ENCODE measurements at places on chromosomes 7 and 10.

- no peak overlapping the region for H3K4me3 ChIP-seq
- H3K27me3 ChIP-seq = no peaks in the 10 kb centered on the region
- no peaks in the 10 kb centered on the region for H3K36me3 ChIP-seq
- no peak for DNase-seq
- peaks cover 19% of the 10 kb centered on the region for H3K4me1 ChIP-seq
Measured at GRCh38 chr10:91597197-91597881, 35.5 kb downstream of the PPP1R3C start.

GRCh38 chr7:30931161-30931928 is 19.7 kb downstream of the AQP1 start:
- H3K27me3 ChIP-seq = no peaks in the 10 kb centered on the region
- no peak overlapping the region for H3K27ac ChIP-seq
- no peaks in the 10 kb centered on the region for H3K4me1 ChIP-seq
- peak; percentile 44 for DNase-seq

- peak overlapping the region; percentile 59 for H3K27ac ChIP-seq
- DNase-seq = no peak
- H3K27me3 ChIP-seq = no peaks in the 10 kb centered on the region
- H3K4me3 ChIP-seq = no peak overlapping the region
Measured at GRCh38 chr10:50604049-50604640, 19.6 kb downstream of the SGMS1 start.

DNA sequence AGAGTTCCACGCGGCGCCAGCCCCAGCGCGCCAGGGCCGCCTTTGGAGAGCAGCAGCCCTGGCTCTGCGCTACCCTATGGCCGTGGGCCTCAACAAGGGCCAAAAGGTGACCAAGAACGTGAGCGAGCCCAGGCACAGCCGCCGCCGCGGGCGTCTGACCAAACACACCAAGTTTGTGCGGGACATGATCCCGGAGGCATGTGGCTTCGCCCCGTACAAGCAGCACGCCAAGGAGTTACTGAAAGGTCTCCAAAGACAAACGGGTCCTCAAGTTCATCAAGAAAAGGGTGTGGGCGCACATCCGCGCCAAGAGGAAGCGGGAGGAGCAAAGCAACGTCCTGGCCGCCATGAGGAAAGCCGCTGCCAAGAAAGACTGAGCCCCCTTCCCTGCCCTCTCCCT is 144.1 kb downstream of the SRPK2 start:
- DNase-seq = no peak
- no peaks in the 10 kb centered on the region for H3K36me3 ChIP-seq
- H3K27me3 ChIP-seq = no peaks in the 10 kb centered on the region
- H3K27ac ChIP-seq = no peak overlapping the region

DNA sequence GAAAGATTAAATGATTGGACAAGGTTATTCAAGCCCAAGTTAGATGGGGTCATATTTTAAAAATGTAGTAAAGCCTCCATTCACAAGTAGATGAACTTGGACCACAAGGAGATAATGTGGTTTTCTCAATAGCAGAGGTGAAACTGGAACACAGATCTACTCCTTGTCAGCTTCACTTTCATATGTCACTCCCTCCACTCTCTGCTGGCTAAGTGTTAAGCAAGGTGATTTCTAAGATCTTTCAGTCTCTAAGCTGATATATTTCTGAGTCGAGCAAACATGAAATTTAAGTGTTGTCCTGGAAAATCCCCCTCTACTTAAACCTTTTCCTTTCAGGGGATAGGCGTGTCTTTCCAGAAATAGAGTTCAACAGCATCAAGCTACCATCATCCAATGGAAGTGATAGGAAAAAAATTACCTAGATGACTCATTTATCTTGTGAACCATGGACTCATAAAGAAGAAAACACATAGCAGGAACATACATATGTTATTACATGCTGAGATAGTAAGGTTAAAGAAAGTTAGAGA is 275.0 kb downstream of the PTEN start:
- no peaks in the 10 kb centered on the region for H3K27me3 ChIP-seq
- no peaks in the 10 kb centered on the region for H3K36me3 ChIP-seq
- H3K27ac ChIP-seq = no peak overlapping the region

DNA sequence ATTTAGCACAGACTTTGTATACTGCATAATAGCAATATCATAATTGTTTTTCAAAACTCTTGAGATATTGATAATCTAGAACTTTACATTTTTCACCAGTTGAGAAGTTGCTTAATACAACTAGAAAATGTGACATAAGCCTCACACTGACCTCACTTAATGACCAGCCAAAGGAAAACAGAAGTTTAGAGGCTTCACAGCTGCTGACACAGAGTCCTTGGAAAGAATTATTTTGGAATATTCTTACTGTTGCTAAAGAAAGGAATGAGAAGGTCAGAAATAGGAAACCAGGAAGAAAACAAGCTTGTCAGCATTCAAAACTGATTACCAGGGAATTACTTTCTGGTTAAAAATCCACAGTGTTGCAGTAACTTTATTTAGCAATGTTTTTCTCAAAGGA is 35.5 kb upstream of the WASL start:
- no peak overlapping the region for H3K27ac ChIP-seq
- no peaks in the 10 kb centered on the region for H3K27me3 ChIP-seq
- DNase-seq = no peak
- peaks cover 14% of the 10 kb centered on the region for H3K4me1 ChIP-seq
- H3K36me3 ChIP-seq = no peaks in the 10 kb centered on the region
- H3K4me3 ChIP-seq = no peak overlapping the region

DNA sequence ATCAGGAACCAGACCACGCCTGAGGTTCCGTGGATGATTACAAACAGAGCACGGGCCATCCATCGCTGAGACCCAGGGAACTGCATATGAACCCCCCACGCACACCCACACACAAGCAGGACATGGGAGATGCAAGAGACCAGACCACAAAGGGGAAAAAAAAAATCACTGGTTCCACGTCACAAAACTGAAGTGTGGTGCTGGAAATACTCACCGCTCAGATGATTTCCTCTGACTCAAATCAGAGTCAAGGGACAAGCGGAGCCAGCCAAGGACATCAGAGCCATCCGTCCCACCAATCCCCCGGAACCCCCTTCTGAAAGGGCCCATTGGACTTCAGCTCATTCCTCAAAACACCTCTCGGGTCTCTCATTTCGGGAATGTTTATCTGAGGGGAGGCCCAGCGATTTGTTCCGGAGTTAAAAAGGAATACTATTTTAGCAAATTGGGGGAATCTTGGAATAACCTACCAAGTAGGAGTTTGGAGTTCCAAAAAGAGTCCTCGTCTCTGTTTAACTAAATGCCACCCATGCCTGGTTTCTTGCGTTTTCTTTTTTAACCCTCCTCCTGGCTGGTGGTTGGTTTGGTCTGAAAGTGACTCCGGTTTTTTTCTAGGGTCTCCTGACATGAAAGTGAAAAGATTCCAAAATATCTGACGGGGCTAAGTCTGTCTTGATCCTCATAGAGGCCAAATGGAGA is 15.0 kb downstream of the SNX8 start:
- H3K36me3 ChIP-seq = no peaks in the 10 kb centered on the region
- H3K27me3 ChIP-seq = no peaks in the 10 kb centered on the region
- peaks cover 2% of the 10 kb centered on the region for H3K4me1 ChIP-seq
- H3K4me3 ChIP-seq = no peak overlapping the region
- peak; percentile 60 for DNase-seq

GRCh38 chr10:71234970-71235685 is 22.8 kb downstream of the UNC5B start:
- peak; percentile 72 for DNase-seq
- H3K27me3 ChIP-seq = no peaks in the 10 kb centered on the region
- H3K36me3 ChIP-seq = no peaks in the 10 kb centered on the region

DNA sequence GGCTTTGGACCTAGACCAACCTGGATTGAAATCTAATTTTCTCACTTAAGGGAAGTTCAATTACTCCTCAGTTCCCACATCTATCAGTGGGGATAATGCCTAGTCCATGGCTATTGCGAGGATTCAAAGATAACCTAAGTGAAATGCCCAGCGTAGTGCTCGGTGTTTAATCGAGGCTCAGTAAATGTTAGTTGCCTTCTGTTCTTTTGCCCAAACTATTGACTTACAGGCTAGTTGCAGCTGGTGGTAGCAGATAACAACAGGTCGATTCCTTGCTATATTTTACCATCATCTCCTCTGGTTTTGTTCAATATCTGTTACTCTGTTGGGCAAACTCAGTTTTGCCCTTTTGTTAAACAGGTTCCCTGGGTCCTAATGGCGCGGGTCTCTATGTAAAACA is 22.8 kb downstream of the DNAH11 start:
- H3K36me3 ChIP-seq = no peaks in the 10 kb centered on the region
- no peak overlapping the region for H3K27ac ChIP-seq
- no peaks in the 10 kb centered on the region for H3K27me3 ChIP-seq
- no peak overlapping the region for H3K4me3 ChIP-seq

GRCh38 chr10:43427166-43427825 is 9.6 kb upstream of the ZNF487 start:
- DNase-seq = no peak
- H3K4me1 ChIP-seq = no peaks in the 10 kb centered on the region
- no peak overlapping the region for H3K4me3 ChIP-seq
- H3K36me3 ChIP-seq = no peaks in the 10 kb centered on the region
